ENCODE measurements at places on chromosomes 12 and 14.

DNA sequence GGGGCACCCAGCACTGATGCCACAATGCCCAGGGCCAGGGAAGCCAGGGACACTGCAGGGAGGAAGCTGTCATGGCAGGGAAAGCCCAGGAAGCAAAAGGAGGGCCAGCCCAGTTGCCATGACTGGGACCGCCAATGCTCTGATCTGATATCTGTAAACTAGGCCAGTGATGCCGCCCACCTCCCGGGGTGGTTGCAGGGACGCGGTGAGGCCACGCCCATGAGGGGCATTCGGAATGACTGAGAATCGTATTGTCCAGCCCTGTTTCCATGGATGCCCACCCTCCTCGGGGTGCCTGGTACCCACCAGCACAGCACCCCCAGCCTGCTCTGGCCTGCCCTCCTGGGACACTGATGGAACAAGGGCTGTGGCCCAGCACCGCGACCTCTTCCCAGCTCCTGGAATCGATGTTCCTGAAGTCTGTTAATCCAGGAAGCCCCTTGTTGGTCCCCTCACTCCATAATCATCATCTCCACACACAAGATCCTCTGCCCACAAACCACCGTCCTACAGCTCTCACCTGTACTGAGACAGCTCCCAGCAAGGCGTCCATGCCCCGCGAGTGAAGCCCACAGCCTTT lies 48.7 kb downstream of the CHGA start:
- DNase-seq: no peak

GRCh38 chr12:4438834-4439596 lies 6.6 kb downstream of the FGF6 start:
- DNase-seq: no peak

DNA sequence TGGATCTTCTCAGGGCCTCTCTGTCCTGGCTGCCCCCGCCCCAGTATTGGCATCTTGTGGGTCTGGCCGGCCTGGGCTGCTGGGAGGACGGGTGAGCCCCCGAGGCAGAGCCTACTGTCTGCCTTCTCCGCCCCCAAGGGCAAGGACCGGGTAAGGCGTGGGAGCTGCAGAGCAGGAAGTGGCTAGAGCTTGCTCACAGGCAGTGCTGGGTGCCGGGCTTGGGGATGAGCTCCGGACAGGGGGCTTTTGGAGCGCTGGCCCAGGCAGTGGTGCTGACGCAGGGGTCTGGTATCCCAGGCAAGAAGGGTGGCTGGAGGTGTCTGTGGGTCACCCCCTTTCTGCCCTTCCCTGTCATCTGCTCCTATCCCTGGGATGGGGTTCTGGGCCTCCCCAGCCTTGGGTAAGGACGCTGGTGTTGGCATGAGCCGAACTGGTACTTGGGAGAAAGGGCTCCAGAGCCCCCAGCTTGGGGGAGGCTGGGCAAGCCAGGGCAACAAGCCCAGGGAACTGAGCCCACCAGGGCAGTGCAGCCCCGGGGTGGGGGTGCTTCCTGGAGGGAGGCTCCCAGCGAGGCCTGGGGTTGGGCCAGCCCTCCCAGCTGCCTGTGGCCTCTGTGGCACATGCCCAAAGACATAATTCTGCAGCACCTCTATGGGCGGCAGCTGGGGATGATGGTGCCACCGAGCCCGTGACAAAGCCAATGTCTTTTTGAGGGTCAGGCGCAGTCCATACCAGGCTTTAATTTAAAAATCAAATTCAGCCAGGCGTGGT lies 126.3 kb downstream of the KIF26A start:
- no peak for DNase-seq

GRCh38 chr12:42574851-42575266 lies 14.7 kb downstream of the PRICKLE1 start:
- no peak for DNase-seq

- DNase-seq: no peak
These were observed 28.2 kb downstream of the WBP11 start for GRCh38 chr12:14774906-14775635.

GRCh38 chr12:27076468-27076867 lies 5.9 kb downstream of the C12orf71 start:
- no peak for DNase-seq

- no peak for DNase-seq
These were observed 32.1 kb downstream of the PRKAB1 start for GRCh38 chr12:119700078-119700477.

GRCh38 chr12:83779526-83779925 lies 1092.8 kb downstream of the TMTC2 start:
- no peak for DNase-seq
